SJCRH30 (cell line): ENCODE measurements at places on chromosomes 7 and 10. TPM values are rescaled to one million over a fixed set of nuclear protein-coding genes. Genes with fewer than 3 reads are reported as not detected.
A peak's percentile ranks its signal among the peaks of the same experiment; 100 is the strongest.

The AGAP6 gene
- 4.6 and 4.9 TPM in 2 replicates for total RNA-seq

The GPR37 gene
- total RNA-seq: 0.30 and 0.56 TPM in 2 replicates

The CYP2W1 gene
- total RNA-seq: not detected in 2 replicates

The ZNF32 gene
- total RNA-seq: 12.0 and 14.8 TPM in 2 replicates

The TRDMT1 gene
- 10.8 and 11.9 TPM in 2 replicates for total RNA-seq

The FLNC gene
- 158 and 172 TPM in 2 replicates for total RNA-seq

The CUBN gene
- 0.34 and 2.6 TPM in 2 replicates for total RNA-seq

The SCIN gene
- total RNA-seq: not detected in 2 replicates

The INPP5A gene
- 18.9 and 22.4 TPM in 2 replicates for total RNA-seq

The IQUB gene
- total RNA-seq: 0.05 and 0.16 TPM in 2 replicates

The RPEL1 gene
- not detected in 2 replicates for total RNA-seq

The ITPRID1 gene
- total RNA-seq: not detected in 2 replicates

DNA sequence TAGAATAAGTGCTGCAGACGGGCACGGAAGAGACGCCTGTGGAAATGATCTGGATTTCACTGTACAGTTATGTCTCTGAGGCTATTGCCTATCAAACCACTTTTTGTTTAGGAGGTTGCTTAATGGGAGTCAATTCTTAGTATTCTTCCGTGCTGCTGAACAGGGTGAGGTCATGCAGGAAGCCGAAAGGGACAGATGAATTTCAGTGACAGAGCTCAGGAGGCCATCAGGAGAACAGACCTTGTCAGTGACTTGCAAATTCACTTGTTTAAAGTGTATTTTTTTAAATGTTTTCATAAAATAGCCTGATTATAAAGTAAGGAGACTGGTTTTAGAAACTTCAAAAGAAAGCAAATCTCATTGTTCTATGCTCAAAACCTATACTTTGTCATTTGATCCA lies 58.9 kb downstream of the XRCC2 start:
- no peak overlapping the region for H3K27ac ChIP-seq
- peaks cover 7% of the 10 kb centered on the region for H3K4me1 ChIP-seq

DNA sequence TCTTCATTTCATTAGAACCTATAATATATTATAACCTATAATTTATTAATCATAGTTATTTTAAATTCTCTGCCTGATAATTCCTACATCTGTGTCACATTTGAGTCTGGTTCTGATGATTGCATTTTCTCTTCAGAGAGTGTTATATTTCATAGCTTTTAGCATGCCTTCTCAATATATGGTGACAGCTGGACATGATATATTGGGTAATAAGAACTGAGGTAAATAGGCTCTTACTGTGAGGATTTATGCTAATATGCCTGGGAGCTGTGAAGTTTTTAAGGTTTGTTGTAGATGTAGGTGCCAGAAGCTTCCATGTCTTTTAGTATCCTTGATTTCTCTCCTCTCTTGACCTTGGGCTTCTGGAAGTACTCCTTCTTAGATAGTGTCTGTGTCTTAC lies 325.9 kb upstream of the SEMA3D start:
- no peaks in the 10 kb centered on the region for H3K36me3 ChIP-seq
- no peak overlapping the region for H3K4me3 ChIP-seq
- no peaks in the 10 kb centered on the region for H3K27me3 ChIP-seq
- DNase-seq: no peak

- no peaks in the 10 kb centered on the region for H3K4me1 ChIP-seq
- no peaks in the 10 kb centered on the region for H3K36me3 ChIP-seq
- peaks cover 23% of the 10 kb centered on the region; the same call in 1 of the 2 replicates for H3K27me3 ChIP-seq
- no peak overlapping the region for H3K27ac ChIP-seq
- H3K4me3 ChIP-seq: no peak overlapping the region
Measured at GRCh38 chr7:156527458-156527890, 113.1 kb upstream of the RNF32 start.

GRCh38 chr7:17994079-17994850 lies 33.4 kb downstream of the PRPS1L1 start:
- no peak overlapping the region for H3K27ac ChIP-seq
- H3K27me3 ChIP-seq: no peaks in the 10 kb centered on the region
- no peak overlapping the region for H3K4me3 ChIP-seq
- H3K36me3 ChIP-seq: no peaks in the 10 kb centered on the region
- DNase-seq: no peak
- H3K4me1 ChIP-seq: no peaks in the 10 kb centered on the region

DNA sequence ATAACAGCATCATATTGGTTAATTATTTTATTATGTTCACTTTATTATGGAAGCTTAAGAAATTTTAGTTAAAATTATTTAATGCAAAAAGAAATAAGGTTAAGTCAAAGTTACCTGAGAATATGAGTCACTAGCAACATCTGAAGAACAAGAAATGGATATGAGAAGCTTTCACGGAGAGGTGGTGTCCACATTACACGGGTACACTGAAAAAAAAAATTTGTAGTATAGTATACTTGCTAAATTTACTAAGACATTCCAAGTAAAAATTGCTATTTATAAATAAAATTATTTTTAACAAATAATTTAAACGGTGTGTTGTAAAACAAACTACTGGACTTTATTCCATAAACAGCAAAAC lies 63.9 kb downstream of the DPY19L1 start:
- no peak overlapping the region for H3K27ac ChIP-seq
- no peaks in the 10 kb centered on the region for H3K27me3 ChIP-seq
- no peaks in the 10 kb centered on the region for H3K4me1 ChIP-seq
- no peak overlapping the region for H3K4me3 ChIP-seq
- no peaks in the 10 kb centered on the region for H3K36me3 ChIP-seq

- H3K4me1 ChIP-seq: peaks cover 35% of the 10 kb centered on the region
- peak; percentile 94 for DNase-seq
Measured at GRCh38 chr10:20598590-20598989, 298.5 kb downstream of the NEBL start.

- no peak overlapping the region for H3K27ac ChIP-seq
- no peaks in the 10 kb centered on the region for H3K4me1 ChIP-seq
- H3K4me3 ChIP-seq: no peak overlapping the region
- H3K27me3 ChIP-seq: no peaks in the 10 kb centered on the region
- DNase-seq: no peak
Measured at GRCh38 chr10:129927351-129928120, 36.5 kb downstream of the EBF3 start.

DNA sequence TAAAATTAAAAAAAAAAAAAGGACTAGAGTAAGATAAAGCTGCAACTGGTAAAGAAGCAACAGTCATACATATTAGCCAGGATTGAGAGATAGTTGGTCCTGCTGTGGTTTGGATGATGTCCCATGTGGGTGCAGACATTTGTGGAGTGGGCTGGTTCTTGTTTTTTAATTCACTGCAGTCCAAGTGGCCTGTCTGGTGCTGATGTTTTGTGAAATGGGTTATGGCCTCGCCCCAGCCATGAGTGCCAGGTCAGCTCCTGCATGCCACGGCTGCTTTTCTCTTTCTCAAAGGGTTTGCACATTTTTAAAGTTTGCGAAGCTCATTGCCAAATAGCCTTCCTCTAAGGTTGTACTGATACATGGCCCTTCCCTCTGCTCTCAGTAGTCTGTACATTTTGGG lies 14.1 kb upstream of the BTBD16 start:
- H3K36me3 ChIP-seq: peaks cover 10% of the 10 kb centered on the region
- no peak overlapping the region for H3K27ac ChIP-seq
- H3K4me1 ChIP-seq: peaks cover 6% of the 10 kb centered on the region; the same call in 1 of the 2 replicates
- no peaks in the 10 kb centered on the region for H3K27me3 ChIP-seq

- H3K4me1 ChIP-seq: no peaks in the 10 kb centered on the region
- DNase-seq: no peak
- no peak overlapping the region for H3K4me3 ChIP-seq
- H3K36me3 ChIP-seq: no peaks in the 10 kb centered on the region
Measured at GRCh38 chr10:51857305-51857704, 157.9 kb upstream of the CSTF2T start.

DNA sequence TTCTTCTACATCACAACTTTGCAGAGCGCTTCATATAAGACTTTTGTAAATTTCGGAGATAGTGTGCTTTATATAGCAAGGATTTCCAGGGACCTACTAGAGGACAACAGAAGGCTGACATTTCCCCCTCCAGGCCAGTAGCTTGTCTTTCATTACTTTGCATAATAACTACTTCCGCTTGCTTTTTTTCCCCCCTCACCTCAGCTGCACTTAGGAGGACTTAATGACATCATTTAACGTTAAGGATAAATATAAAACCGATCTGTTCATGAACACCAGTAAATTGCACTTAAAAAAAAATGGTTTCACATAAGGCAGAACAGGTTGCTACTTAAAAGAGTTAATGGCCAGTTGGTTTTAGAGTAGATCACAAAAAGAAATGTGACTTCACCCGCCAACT lies 172.3 kb downstream of the AUTS2 start:
- no peaks in the 10 kb centered on the region for H3K36me3 ChIP-seq
- no peak overlapping the region for H3K4me3 ChIP-seq
- H3K4me1 ChIP-seq: peaks cover 39% of the 10 kb centered on the region
- no peaks in the 10 kb centered on the region for H3K27me3 ChIP-seq

- peak within 1 kb of the TSS; percentile 85 for H3K27ac ChIP-seq
- peak within 1 kb of the TSS; percentile 98 for H3K4me3 ChIP-seq
- peaks cover 17% of the 10 kb centered on the region for H3K4me1 ChIP-seq
- H3K36me3 ChIP-seq: no peaks in the 10 kb centered on the region
- no peaks in the 10 kb centered on the region for H3K27me3 ChIP-seq
Measured at GRCh38 chr10:24723788-24724380, at the start of gene ARHGAP21. ARHGAP21 (minus strand) TSS chr10:24723887; CDS start chr10:24721899, 1,988 bp downstream.

DNA sequence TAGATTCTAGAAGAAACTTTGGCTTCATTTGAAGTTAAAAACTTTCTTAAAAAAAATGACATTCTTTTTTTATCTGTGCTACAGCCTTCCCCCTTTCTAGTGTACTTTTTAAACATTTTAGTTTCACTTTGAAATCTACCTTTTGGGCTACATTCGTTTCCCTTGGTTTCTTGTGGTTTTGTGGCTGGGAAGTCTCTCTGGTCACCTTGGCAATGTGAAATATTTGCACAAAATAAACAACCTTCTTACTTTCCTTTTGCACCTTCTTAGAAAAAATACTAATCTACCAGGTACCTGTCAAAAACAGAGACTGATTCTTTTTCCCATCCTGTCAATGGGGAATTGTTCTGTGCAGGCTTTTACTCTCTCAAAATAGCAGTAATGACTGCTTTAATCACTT lies 350.2 kb downstream of the GATA3 start:
- H3K4me3 ChIP-seq: no peak overlapping the region
- no peaks in the 10 kb centered on the region for H3K27me3 ChIP-seq
- no peak for DNase-seq
- H3K4me1 ChIP-seq: no peaks in the 10 kb centered on the region
- H3K27ac ChIP-seq: no peak overlapping the region

- H3K27ac ChIP-seq: no peak overlapping the region
- H3K36me3 ChIP-seq: no peaks in the 10 kb centered on the region
- H3K4me1 ChIP-seq: peaks cover 27% of the 10 kb centered on the region
- H3K27me3 ChIP-seq: no peaks in the 10 kb centered on the region
- DNase-seq: peak; percentile 9
Measured at GRCh38 chr7:11343818-11344413, 370.2 kb downstream of the PHF14 start.

- H3K4me3 ChIP-seq: no peak overlapping the region
- H3K4me1 ChIP-seq: no peaks in the 10 kb centered on the region
- H3K36me3 ChIP-seq: no peaks in the 10 kb centered on the region
- no peak for DNase-seq
- H3K27ac ChIP-seq: no peak overlapping the region
- H3K27me3 ChIP-seq: no peaks in the 10 kb centered on the region
Measured at GRCh38 chr10:88927416-88927690, 25.2 kb downstream of the ACTA2 start.

DNA sequence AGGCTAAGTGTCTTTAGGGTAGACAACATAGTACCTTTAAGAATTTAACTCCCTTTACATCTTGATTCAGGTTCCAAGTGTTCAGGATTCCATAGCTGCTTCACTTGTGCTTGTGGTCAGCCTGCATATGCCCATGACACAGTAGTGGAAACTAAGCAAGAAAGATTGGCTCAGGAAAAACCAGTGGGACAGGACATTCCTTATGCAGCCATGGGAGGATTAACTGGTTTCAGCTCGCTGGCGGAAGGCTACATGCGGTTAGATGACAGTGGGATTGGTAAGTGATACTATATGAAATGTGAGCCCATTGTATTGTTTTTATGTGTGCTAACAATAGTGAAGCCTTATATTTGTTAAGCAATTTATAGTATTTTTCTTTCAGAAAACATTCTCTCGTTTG lies 11.3 kb downstream of the FAM221A start:
- no peak overlapping the region for H3K4me3 ChIP-seq
- H3K27me3 ChIP-seq: no peaks in the 10 kb centered on the region
- H3K4me1 ChIP-seq: peaks cover 8% of the 10 kb centered on the region; the same call in 1 of the 2 replicates

DNA sequence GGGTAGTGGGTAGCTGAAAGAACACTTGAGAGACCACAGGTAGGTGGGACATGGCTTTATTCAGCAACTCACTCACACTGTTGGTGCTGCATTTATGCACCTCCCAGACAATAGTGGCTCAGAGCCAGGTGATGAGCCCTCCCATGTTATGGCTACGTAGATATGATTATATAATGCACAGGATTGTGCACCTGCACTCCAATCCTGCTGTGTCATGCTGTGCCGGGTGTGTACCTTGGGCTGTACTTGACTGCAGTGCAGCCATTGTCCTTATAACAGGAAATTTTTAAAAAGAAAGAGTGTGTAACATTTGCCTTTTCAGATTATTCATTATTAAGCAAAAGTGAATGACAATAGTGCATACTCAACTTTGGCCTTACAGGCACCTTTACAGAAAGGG lies 366.1 kb upstream of the BMPER start:
- H3K36me3 ChIP-seq: no peaks in the 10 kb centered on the region
- no peak overlapping the region for H3K27ac ChIP-seq
- H3K27me3 ChIP-seq: no peaks in the 10 kb centered on the region
- H3K4me3 ChIP-seq: no peak overlapping the region
- no peak for DNase-seq
- H3K4me1 ChIP-seq: no peaks in the 10 kb centered on the region; the same call in 1 of the 2 replicates

DNA sequence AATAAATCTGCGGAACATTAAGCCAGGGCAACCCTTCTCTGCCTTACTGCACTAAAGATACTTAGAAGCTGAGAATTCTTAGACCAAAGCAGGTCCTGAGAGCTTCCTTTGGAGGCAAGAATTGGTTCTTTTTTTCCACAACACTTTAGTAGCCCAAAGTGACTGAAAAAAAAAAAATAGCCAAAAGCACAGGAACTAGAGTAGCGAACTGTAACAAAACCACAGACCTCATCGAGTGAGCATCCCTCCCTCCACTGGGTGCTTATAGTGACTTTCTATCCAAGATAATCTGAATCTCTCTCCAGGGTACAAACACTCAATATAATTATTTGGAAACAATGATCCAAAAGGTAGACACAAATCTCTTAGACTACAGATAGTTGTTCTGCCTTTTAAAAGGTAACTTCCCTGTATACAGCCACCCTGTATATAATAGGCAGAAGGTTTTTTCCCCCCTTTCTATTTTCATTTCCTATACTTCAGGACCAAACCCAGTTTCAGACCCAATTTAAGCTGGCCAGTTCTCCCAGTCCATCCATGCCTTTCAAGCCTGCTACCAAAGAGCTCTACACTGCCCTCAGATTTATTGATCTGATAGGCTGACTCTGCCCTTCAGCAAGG lies 31.6 kb upstream of the KCNIP2 start:
- no peak for DNase-seq
- H3K27me3 ChIP-seq: no peaks in the 10 kb centered on the region
- no peak overlapping the region for H3K4me3 ChIP-seq
- H3K36me3 ChIP-seq: no peaks in the 10 kb centered on the region
